ENCODE measurements at places on chromosomes 16 and 17.

DNA sequence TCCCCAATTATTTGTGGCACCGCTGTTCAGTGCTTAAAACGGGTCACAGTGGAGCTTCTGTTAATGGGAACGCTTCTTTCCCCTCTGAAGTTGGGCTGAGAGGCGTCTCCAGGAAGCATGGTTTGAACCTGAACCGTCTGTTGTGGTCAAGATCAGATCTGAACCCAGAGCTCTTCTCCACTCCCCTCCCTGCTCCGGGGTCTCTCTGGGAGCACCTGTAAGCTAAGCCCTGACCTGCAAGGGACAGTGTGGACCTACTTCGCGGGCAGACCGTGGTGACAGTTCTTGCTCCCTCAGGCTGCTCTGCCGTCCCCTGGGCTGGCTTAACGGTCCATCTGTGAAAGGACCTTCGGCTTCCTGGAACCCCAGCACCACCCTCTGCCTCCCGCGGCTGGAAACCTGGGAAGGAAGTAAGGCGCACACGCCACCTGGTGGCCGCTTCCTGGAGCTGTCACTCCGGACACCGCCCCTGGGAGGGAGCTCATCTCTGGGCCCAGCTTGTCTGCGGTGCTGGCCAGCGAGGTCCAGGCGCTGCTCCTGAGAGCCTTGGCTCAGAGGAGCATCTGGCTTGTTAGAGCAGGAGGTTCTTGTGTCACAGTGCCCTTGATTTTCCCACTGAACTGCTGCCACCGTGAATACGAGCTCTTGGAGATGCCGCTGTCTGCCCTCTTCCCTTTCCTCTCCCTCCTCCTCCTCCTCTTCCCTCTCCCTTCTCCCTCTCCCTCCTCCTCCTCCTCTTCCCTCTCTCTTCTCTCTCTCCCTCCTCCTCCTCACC, 518.5 kb upstream of the EEF2KMT start:
- DNase-seq = peak; percentile 30

- DNase-seq = no peak
Observed at GRCh38 chr17:4833941-4834680, 971 bp downstream of the MINK1 start.

- DNase-seq = no peak
Observed at GRCh38 chr16:70682239-70683145, 3.4 kb downstream of the MTSS2 start.

DNA sequence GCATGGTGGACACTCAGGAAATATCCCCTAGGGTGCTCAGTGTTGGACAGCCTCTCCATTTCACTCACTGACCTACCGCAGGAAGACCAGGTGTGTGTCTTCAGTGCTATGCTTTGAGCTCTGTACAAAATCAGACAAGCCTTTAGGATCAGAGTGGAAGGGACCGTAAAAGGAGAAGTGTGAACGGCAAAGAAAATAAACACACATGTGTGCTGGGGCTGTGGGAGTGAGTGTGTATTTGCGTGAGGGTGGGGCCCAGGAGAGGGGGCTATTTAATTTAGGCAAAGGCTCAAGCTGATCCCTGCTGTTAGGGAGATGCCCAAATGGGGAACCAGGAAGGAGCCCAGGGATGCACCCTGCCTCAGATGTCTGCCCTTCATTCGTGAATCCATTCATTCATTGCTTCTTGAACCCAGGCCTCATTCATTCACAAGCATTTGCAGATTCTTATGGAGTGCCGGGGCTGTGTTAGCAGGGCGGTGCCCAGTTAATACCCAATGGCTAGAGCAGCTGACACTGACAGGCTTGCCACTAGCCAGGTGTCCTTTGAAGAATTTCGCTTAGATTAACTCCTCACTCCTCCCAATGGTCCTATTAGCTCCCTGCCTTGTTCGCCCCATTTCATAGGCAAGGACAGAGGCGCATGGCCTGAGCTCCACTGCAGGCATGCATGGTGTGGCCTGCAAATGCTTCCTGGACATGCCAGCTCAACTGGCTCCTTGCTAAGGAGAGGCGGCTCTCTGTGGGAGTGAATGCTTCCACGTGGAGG, 296.7 kb upstream of the FOXF1 start:
- DNase-seq = no peak

DNA sequence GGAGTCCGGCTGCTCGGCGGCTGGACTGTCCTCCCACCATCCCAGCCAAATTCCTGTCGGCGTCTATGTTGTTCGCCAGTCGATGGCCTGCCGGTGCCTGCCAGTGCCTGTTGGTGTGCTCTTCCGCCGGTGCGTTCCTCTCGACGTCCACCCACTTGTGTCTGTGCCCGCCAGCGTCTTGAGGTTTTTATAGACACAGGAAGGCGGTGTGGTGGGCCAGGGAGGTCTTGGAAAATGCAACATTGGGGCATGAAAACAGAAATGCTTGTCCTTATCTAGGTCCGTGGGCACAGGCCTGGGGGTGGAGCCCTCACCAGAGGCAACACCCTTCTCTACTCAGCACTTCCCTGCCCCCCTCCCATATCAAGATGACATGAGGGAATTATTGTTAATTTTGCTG, 167.8 kb downstream of the IRF8 start:
- no peak for DNase-seq

GRCh38 chr17:63082273-63082861, 116.3 kb downstream of the TANC2 start:
- DNase-seq = peak; percentile 33

DNA sequence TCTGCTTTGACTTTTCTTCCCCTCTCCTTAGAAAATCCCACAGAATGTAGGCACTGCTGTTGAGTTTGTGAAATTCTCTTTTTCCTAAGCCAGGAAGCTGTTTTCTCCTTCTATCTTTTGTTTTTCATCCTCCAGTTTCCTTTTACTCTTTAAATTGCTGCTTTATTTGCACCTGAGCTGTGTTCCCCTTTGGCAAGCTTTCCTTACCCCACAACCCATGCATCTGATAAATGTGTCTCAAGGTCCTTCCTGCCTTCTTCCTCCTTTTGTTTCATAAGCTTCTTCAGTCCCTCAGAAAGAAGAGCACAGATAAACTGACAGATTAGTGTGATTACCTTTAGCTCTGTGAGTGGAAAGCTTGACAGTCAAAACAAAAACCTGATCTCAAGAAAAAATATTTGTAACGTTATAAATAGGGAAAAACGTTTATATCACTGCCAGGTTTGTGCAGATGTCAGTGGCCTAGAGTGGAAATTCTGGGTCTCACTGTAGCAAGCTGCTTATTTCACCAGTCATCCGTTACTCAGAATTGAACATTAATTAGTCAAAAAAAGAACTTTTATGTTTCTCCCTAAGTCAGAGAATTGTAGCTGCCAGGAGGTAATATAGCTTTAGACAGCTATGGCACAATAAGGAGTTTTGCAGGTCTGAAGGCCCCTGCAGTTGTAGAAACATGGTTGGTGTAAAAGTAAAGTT, 23.6 kb downstream of the GSDMB start:
- DNase-seq = no peak

DNA sequence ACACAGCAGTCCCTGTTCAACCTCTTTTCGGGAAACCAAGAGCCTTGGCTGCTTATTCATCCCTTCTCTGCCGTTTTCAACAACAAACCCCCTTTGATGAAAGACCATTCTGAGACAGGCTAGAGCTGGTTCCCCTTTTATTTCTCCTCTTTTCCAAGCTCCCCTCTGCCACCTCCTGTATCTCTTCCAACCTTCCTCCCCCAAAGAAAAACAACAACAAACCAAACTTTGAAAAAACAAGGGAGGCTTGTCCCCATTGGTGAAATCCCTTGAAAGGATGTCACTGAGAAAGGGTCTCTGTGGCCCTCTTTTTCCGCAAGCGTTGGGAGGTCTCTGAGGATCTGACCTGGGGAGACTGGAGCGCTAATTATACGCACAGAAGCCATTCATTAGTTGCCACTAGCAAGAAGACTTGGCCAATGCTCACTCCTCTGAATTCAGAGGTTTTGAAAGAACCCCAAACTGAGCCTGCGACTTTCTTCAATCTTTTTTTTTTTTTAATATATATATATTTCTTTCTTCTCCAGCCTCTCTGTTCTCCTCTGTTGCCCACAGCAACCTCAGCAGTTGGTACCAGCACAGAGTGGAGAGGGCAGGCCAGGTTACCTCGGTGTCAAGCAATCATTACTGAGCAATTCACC, 101.4 kb downstream of the PITPNC1 start:
- DNase-seq = no peak

DNA sequence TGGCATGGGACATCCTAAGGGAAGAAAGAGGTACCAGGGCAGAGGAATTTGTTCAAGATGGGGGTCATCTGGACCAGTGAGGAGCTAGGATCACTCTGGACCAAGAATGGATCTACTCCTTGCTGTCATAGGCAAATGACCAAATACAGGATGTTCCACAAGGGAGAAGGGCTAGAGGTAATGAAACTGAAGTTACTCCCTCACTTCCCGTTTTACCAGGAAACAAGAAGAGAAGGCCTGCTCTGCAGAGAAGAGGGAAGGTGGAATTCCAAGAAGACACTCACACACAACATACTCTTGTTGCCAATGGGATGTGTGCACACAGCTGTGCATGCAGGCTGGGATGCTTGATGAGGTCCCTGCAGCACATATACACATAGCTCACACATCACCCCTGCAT, 38.6 kb downstream of the NEUROD2 start:
- DNase-seq = no peak

DNA sequence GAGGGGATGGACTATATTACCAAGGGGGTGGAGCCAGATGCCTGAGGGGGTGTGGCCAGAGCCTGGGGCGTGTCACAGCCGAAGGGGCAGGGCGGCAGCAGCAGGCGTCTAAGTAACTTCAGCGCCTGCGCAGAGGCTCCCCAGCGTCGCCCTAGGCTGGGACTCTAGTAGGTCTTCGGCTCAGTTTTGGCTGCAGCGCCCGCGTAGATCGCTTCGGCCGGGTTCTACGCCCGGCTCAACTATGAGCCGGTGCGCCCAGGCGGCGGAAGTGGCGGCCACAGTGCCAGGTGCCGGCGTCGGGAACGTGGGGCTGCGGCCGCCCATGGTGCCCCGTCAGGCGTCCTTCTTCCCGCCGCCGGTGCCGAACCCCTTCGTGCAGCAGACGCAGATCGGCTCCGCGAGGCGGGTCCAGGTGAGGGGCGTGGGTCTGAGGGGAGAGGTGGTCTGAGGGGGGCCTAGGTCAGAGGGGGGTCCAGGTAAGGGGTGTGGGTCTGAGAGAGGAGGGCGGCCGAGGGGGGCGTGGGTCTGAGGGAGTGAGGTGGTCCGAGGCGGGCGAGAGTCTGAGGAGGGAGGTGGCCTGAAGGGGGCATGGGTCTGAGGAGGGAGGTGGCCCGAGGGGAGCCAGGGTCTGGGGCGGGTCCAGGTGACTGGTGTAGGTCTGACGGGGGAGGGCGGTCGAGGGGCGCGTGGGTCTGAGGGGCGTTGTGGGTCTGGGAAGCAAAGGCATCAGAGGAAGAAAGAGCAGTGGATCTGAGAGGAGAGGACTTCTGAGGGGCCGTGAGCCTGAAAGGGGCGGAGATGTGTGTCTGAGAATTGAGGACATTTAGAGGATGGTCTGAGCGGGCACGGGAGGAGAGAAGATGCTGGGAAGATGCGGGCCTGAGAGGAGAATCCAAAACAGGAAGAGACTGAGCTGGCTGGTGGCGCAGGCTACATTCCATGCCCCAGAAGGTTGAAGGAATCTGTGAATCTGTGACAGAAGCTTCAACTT, at the start of gene LPCAT2:
Gene LPCAT2 (plus strand): TSS at position 132 of the 991 bp plus-strand sequence. CDS start 110 bp downstream, at position 242.
- DNase-seq = peak; percentile 58

DNA sequence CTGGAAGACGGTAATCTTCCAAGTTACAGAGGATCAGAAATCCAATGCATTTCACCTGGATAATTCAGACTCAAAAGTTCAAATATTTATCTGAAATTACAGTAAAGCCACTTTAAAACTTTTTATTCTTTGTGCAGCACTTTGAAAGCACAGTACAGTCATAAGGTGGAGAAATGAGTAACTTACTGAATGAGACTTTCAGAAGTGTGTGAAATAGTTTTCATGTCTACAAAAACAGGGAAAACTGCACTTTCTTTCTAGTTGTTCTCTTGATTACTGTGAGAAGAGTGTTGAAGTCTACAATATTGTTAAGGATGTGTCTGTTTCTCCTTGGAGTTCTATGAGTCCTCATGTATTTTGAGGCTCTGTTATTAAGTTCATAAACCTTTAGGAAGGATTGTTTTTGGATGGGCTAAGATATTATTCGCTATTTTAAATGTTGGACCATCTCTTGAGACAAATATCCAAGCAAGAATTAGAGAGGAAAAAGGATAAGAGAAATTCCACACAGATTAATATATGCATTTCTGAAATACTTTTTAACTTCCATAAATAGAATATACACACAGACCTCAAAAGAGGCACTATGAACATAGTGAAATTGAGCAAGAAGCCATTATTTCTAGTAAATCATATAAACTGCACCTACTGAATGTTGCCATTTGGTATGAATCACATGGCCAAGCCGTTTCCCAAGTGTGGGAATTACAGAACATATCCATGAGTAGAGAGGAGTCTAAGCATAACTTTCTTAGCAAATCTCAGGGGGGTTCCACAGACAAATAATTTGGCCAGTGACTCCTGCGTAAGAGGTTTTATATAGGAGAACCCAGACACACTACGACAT, 83.6 kb upstream of the PLEKHM1 start:
- no peak for DNase-seq

GRCh38 chr16:56662357-56663354, 4.9 kb downstream of the MT1F start:
- no peak for DNase-seq

GRCh38 chr16:65062736-65063583, 58.9 kb downstream of the CDH11 start:
- no peak for DNase-seq

GRCh38 chr16:71421911-71422310, 19.9 kb downstream of the TLE7 start:
- DNase-seq = no peak

GRCh38 chr16:53680756-53681155, 22.9 kb downstream of the RPGRIP1L start:
- no peak for DNase-seq

GRCh38 chr17:29007456-29007855, 1.6 kb upstream of the SEZ6 start:
- DNase-seq = no peak

GRCh38 chr16:8568231-8568617, 22.1 kb downstream of the TMEM114 start:
- DNase-seq = no peak

- no peak for DNase-seq
Observed at GRCh38 chr17:73126716-73127473, 34.4 kb upstream of the SLC39A11 start.

GRCh38 chr17:37147301-37147812, 198.6 kb downstream of the AATF start:
- no peak for DNase-seq

DNA sequence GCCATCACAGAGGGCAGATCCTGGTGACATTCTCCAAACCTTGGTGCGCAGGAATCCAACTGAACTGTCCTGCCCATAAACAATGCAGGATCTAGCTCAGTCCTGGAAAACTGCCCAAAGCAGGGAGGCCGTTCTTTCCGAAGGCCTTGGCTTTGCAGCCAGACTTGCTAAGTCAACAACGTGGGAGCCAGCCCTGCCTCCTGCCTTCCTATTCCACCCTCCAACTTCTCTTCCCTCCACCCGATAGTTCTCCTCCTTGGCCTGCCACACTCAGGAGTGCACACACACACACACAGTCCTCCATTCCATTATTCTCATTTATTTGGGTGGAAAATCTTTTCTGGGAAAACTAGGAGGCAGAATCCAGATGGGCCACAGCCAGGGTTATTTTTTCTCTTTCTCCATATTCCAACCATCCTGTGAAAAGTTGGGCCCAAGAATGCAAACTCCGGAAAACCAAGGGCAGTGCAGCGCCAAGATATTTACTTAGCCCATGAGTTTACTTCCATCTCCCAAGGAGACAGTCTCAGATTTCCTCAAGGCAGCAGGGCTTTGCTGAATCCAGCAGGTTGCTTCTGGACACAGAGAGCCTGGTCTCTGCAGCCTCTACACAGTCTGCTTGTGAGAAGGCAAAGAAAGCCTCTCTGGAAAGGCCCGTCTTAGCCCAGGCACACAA, 15.8 kb downstream of the COPRS start:
- no peak for DNase-seq

- peak; percentile 15 for DNase-seq
Observed at GRCh38 chr16:51151961-51152663, 1.0 kb upstream of the SALL1 start.

Measured in SW 1271 (cell line).